ENCODE measurements at places on chromosomes 3 and 15.

DNA sequence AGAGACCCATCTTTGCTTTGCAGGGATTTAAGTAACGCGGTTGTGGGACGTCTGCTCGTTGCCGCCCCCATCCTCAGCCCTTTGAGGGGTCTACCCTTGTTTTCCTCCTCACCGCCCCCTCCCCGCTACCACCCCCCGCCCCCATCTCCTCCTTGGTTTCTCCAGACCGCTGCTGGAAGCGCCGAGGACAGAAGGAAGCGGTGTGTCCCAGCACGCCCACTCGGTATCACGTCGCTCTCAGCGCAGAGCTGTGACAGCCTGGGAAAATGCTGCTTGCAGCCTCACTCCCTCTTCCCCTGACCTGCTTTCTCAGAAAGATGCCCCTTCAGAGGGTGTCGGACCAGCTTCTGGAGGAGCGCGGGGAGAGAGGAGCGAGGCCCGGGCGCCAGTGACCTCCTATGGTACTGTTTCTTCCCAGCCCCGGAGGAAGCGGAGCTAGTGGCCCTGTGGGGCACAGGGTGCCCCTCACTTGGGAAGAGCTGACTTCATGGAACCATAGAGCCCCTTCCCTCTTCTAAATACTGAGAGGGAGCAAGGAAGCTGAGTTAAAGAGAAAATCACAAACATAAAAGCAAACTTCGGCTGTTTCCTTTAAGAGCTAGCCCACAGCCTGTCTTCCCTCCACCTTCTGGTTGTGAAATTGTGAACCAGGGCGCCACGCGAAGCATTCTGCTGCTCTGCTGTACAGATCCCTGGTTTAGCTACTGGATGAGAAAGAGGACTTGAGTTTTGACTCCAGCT, 698 bp downstream of the IL1RAP start:
- no peak for DNase-seq

DNA sequence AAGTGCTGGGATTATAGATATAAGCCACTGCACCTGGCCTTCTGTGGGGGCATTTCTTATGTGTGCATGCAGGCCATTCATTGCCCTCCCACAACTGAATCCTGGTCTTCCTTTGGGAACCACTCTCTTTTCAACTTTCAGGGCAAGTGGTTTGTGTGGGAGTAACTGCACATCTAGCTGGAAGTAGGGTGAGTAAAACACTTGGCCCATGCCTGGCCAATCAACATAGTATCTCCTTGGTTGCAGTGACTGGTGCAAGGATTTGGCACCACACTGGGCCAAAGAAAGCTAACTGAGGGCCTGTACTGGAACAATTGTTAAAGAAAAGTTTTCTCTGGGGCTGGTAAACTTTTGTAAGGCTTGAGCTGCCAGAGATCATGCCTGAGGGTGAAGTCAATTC, 189.2 kb upstream of the FEZF2 start:
- DNase-seq: no peak

- DNase-seq: no peak
Observed at GRCh38 chr3:115713284-115713683, 90.0 kb downstream of the GAP43 start.

- no peak for DNase-seq
Observed at GRCh38 chr15:46961795-46962194, 755.5 kb upstream of the SEMA6D start.

Data from fibroblast of skin of left biceps (primary cell).